ENCODE measurements at places on chromosomes 2 and 18.

DNA sequence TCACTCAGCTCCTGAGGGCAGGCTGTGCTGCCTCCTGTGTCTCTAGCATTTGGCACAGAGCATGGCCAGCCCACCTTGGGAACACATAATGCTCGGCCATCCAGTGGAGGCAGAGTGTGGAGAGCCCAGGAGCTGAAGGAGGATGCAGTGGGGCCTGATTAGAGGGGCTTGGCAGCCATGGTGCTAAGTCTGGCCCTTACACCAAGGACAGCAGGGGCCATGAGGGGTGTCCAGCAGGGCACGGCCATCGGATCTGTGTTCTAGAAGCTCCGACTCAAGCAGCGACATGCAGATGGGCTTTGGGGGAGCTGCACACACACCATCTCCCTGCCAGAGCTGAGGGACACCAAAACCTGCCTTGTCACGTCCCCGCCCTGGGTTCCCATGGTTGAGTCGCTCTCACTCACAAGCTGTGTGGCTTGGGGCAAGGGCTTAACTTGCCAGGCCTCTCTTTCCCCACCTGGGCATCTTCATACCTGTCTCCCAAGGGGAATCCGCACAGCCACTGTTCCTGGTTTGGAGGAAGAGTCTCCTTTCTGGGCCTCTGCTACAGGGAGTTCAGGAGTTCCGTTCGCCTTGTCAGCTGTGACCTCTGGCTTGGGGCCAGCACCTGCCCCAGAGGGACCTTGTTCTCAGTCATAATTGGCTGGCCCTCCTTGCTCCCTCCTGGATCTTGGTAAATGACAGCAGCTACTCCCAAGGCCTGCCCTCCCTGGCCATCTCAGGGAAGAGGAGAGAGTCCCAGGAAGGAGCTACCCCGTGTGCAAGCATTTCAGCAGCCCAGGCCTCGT is 1.3 kb upstream of the TOGARAM2 start:
- DNase-seq = no peak

GRCh38 chr2:179571721-179572120 is 289.7 kb downstream of the ZNF385B start:
- DNase-seq = no peak

DNA sequence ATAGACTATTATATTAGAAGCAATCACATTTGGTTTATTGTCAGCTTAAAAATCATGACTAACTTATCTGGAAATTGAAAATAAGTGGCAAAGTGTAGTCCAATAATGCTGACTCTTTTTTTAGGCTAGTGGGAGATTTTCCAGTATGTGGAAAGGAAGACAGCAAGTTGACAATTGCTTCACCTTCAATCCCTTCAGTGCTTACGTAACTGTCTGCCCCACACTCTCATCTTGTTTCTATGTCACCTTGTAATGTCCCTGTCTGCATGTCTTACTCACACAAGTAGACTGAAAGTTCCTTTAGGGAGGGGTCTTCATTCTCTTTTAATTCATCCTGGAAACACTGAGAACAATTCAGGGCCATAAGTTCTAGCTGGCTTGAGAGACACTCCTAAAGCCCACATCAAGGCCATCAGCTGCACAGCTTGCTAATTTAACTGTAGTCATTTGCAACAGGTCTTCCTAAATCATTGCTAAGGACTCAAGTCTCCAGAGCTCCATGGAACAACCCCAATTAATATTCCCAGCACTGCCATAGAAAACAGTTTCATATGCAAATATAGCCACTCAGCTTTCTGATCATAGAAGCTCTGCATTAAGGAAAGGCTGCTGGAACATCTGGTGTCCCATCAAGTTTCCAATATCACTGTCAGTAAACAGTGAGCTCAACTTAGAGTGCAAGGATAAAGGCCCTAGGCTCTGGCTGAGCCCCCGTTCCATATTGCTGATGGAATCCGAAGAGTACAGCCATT is 230.5 kb downstream of the ETAA1 start:
- DNase-seq = no peak

DNA sequence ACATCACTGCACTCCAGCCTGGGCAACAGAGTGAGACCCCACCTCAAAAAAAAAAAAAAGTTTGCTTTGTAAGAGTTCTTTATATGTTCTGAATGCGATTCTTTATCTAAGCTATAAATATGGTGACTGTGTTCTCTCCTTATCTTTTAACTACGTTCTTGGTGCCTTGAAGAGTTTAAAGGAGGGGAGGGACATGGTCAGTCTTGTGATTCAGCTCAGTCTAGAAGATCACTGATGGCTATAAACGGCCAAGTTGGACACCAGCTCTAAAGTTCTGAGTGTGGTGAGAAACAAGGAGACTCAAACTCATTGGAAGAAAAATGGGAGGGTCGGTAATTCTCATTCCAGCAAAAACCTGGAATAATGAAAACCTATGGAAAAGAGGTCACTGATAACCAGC is 128.4 kb upstream of the SEC11C start:
- DNase-seq = no peak

- DNase-seq = no peak
Measured at GRCh38 chr18:45161850-45162249, 453.4 kb upstream of the SLC14A2 start.

- no peak for DNase-seq
Measured at GRCh38 chr2:131077966-131078365, 15.3 kb downstream of the FAM168B start.

GRCh38 chr2:383888-384287 is 96.0 kb upstream of the ALKAL2 start:
- DNase-seq = no peak

GRCh38 chr2:62657783-62658182 is 47.7 kb upstream of the EHBP1 start:
- no peak for DNase-seq

DNA sequence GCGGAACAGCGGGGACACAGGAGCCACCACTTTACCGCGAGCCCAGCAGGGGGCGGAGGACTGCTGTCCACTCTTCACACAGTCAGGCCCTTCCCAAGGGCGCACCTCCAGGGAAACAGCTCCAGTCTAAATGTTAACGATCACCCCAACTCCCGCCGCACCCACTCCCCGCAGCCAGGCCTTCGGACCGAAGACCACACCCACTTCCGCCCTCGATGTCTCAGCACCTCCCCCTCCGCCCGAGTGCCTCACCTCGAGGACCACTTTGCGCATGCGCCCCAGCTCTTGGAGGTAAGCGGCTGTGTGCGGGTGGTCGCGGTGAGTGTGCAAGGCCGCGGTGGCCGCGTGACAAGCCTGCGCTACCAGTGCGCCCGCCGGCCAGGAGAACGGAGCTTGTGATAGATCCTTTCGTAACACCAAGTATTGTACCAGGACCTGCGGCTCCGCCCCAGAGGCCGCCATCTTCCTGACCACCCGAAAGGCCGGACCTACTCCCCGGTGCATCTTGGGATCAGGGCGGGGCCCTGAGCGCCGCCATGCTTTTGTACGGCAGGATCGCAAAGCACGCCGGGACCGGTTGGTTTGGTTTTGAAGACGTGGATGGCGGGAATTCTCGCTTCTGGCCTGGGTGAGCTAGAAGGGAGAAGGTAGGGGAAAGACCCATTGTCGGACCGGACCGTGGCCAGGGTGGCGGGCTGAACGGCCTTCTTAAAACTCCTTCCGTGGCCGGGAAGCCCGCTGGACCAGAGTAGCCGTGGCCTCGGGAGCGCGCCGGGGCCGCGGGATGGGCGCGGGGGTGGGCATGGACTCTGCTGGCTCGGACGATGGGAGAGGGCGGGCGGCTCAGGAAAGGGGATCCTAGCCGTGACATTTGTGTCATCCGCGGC is at the start of the genes CENPO and PTRHD1:
CENPO (plus strand) TSS at position 552 of the 887 bp plus-strand sequence. CDS start 495 bp downstream, outside the sequence.
PTRHD1 (minus strand) TSS at position 518 of the 887 bp plus-strand sequence; CDS start at position 504, 14 bp downstream.
- DNase-seq = peak; percentile 97

- DNase-seq = peak; percentile 72
Measured at GRCh38 chr18:59623456-59624368, 73.5 kb downstream of the CCBE1 start.

DNA sequence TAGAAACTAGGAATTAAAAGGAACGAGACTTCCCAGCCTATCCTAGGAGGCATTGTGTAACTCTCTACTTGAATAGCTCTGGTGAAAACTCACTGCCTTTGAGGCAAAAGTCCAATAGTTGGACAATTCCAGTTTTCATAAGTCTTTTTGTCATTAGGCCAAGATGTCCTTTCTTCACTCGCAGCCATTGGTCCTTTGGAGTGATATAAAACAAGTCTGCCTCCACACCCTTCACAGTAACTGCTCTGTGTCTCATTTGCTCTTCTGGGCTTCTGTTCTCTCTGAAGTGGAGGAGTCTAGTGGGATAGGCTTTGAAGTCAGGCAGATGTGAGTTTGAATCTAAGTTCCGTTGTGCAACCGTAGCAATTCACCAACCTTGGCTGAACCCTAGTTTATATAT is 28.2 kb downstream of the ANTXR1 start:
- no peak for DNase-seq

DNA sequence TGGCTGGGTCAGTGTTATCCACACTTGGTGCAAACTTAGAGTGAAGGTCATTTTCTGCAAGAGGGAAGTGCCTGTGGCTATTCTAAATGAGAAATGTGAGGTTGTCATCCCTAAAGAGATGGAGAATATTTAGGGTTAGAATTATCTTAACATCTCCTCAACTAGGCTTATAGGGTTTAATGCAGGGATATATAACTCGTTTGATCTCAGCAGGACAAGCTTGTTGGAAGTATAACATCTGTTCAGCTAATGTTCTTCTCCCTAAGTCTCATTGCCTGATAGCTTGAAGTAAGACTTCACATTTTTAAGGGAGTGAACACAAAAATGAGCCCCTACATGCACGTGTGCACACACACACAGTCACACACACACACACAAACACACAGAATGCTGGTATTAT is 75.9 kb upstream of the NRXN1 start:
- no peak for DNase-seq

- no peak for DNase-seq
Measured at GRCh38 chr2:191650896-191651773, 26.8 kb upstream of the NABP1 start.

DNA sequence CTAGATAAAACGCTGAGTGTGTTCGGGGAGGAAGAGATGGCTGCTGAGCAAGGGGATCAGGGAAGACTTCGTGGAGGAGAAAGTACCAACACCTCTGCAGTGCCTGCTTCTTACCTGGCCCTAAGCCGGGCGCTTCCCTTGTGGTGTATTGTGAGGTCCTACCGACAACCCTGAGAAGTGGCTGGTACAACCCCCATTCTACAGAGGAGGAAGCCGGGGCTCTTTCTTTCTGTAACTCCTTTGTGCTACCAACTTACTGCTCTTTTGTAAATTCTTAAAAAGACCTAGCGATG is 96.9 kb downstream of the ARMC9 start:
- DNase-seq = no peak

- no peak for DNase-seq
Measured at GRCh38 chr2:235950473-235950809, 217.7 kb downstream of the GBX2 start.

GRCh38 chr2:112472547-112473263 is 9.3 kb upstream of the TTL start:
- DNase-seq = no peak

- DNase-seq = no peak
Measured at GRCh38 chr2:33111002-33111446, 164.3 kb downstream of the LTBP1 start.

DNA sequence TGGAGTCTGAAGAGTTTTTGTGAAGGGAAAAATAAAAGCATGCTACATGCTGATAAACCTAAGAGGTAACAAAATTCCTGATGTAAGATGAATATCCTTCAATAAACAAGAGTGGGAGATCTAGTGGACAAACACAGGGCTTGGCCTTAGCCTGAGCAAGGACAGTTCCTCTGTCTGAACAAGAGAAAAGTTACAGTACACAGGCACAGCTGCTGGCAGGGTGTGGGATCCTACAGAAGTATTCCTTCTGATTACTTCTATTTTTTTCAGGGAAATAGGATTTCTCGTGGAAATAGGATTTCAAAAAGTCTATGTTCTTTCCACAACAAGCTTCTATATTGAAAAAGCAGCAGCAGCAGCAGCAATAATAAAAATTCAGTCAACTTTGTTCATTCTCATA is 54.1 kb downstream of the NBAS start:
- no peak for DNase-seq

DNA sequence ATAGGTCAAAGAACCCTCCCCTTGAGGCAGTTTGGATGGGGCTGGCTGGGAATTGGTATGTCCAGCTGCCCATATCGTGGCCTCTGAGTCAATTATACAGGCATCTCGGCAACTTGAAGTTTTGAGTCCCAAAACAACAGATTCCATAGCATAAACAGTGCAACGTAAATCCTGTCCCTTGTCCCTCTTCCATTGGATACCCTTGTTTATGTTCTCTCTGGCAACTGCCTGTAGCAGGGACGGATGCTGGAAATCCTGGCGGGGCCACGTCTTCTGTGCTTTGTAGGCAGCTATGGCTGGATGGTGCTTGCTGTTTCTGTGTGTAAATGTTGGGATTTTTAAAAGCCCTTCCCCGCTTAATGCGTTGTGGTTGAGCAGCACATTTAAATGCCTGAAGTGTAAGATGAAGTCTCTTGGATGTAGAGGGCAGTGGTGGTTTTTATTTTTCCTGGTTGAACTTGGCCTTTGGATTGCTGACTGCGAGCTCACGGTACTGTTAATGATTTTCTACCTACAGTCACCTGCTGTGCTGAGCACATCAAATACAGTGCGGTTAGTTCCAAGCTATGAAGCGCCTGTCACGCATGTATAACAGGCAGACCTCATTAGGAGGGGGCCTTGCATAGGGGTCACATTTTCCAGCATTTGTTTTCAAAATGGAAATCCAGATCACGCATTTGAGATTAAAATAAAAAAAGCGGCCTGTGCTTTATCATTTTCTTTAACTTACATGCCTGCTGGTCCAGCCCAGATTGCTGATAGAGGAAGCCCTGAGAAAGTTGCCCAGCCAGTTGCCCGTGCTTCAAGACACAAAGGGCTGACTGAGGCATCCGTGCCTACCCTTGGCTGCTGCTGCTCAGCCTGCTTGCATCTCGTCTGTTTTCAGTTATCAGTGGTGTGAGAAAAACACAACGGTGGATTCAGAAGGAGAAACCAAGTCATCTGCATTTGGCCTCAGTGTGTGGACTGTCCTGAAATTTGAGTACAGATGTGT is 84.7 kb downstream of the NEDD4L start:
- DNase-seq = no peak

GRCh38 chr18:43622024-43622423 is 344.7 kb upstream of the SYT4 start:
- no peak for DNase-seq

- DNase-seq = no peak
Measured at GRCh38 chr2:55934337-55934736, 10.8 kb upstream of the EFEMP1 start.

- no peak for DNase-seq
Measured at GRCh38 chr2:222193328-222193983, 105.3 kb downstream of the PAX3 start.

DNA sequence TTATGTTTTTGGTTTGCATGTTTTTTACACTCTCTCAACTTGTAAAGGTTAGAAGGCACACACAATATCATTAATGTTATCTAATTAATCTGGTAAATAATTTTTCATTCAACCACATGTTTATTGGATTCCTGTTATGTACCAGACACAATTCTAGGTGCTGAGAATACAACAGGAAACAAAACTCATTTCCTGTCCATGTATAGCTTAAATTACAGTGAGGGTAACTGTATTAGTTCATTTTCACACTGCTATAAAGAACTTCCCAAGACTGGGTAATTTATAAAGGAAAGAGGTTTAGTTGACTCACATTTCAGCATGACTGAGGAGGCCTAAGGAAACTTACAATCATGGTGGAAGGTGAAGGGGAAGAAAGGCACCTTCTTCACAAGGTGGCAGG is 270.5 kb downstream of the TRIB2 start:
- no peak for DNase-seq
